Esophagus squamous epithelium (tissue), 5 donors: ENCODE measurements at places on chromosomes 12 and 14.
A peak's percentile ranks its signal among the peaks of the same experiment; 100 is the strongest.

GRCh38 chr12:87923361-87923760, 105.8 kb downstream of the C12orf50 start:
- H3K36me3 ChIP-seq: no peaks in the 10 kb centered on the region
- DNase-seq: no peak
- no peaks in the 10 kb centered on the region for H3K27me3 ChIP-seq
- H3K27ac ChIP-seq: no peak overlapping the region
- no peak overlapping the region for H3K4me3 ChIP-seq

GRCh38 chr12:7160183-7160582, 29.3 kb upstream of the PEX5 start:
- no peak overlapping the region for H3K4me3 ChIP-seq
- H3K27me3 ChIP-seq: no peaks in the 10 kb centered on the region
- no peak for DNase-seq
- peaks cover 20% of the 10 kb centered on the region for H3K36me3 ChIP-seq
- no peak overlapping the region for H3K27ac ChIP-seq

DNA sequence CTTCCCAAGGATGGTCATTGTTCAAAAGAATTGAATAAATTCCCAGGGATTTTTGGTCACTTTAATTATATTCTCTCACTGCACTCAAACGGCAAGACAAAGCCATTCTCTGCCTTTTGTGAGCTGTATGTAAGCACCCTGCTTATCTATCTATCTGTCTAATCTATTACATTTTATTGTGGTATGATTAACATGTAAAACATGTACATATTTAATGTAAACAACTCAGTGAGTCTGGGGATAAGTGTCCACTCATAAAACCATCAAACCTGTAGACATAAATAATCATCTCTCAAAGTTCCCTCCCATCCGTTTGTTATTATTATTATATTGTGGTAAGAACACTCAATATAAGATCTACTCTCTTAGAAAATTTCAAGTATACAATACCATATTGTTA, 167.1 kb downstream of the CAND1 start:
- DNase-seq: no peak
- peaks cover 15% of the 10 kb centered on the region for H3K4me1 ChIP-seq
- H3K36me3 ChIP-seq: no peaks in the 10 kb centered on the region
- H3K27me3 ChIP-seq: no peaks in the 10 kb centered on the region
- H3K27ac ChIP-seq: no peak overlapping the region
- no peak overlapping the region for H3K4me3 ChIP-seq

DNA sequence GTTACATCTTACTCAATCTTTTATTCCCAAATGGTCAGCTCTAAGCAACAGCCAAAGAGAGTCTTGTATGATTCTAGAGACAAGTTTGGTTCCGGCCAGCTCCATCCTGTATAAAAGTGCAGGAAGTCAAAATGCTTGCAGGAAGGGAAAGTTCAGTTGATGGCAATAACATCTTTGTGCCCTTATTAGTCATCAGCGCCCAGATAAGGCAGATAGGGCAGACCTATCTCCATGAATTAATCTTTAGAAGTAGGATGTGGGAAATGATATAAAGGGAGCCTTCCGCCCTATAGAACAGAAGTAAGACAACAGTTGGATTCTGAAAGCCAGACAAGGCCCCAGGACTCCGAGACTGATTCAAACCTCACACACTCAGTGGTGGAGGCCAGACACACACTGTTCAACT, 6.4 kb downstream of the GNS start:
- H3K27ac ChIP-seq: no peak overlapping the region
- peaks cover 41% of the 10 kb centered on the region for H3K36me3 ChIP-seq
- H3K27me3 ChIP-seq: no peaks in the 10 kb centered on the region
- DNase-seq: no peak
- peaks cover 3% of the 10 kb centered on the region for H3K4me1 ChIP-seq
- H3K4me3 ChIP-seq: no peak overlapping the region

GRCh38 chr14:101905614-101906013, 58.8 kb upstream of the DYNC1H1 start:
- H3K4me3 ChIP-seq: no peak overlapping the region
- H3K36me3 ChIP-seq: peaks cover 100% of the 10 kb centered on the region
- no peaks in the 10 kb centered on the region for H3K27me3 ChIP-seq
- H3K4me1 ChIP-seq: no peaks in the 10 kb centered on the region
- no peak for DNase-seq
- no peak overlapping the region for H3K27ac ChIP-seq

- H3K27ac ChIP-seq: no peak overlapping the region
- DNase-seq: no peak
- H3K4me1 ChIP-seq: peaks cover 13% of the 10 kb centered on the region
- H3K36me3 ChIP-seq: no peaks in the 10 kb centered on the region
- H3K27me3 ChIP-seq: no peaks in the 10 kb centered on the region
Measured at GRCh38 chr12:25757037-25757665, 201.3 kb upstream of the RASSF8 start.

DNA sequence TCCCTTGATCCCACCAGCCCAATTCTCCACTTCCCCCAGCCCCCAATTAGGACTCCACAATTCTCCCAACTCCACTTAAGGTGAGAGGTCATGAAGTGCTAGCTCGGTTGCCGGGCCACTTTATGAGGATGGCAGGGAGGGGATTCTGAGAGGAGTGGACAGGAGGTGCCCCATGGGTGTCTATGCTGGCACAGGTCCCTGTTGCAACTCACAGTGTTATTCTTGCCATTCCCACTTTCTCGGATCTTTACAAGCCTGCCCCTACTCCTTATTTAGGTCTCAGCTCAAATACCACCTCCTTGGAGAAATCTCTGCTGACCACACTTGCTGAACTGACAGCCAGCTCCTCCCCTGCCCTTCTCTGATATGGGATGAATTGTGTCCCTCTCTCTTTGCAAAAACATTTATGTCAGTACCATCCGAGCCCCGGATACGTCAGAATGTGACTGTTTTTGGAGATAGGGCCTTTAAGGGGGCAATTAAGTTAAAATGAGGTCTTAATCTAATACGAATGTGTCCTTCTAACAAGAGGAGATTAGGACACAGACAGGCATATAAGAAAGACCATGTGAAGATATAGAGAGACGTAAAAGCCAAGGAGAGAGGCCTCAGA, 4.2 kb upstream of the LGALS3 start:
- H3K36me3 ChIP-seq: no peaks in the 10 kb centered on the region
- no peaks in the 10 kb centered on the region for H3K27me3 ChIP-seq
- no peak overlapping the region for H3K4me3 ChIP-seq
- DNase-seq: no peak
- peaks cover 68% of the 10 kb centered on the region for H3K4me1 ChIP-seq

- peak overlapping the region; percentile 55 for H3K27ac ChIP-seq
- no peak for DNase-seq
- H3K4me3 ChIP-seq: no peak overlapping the region
- H3K27me3 ChIP-seq: no peaks in the 10 kb centered on the region
Measured at GRCh38 chr14:95518045-95518751, 1.7 kb upstream of the SYNE3 start.

DNA sequence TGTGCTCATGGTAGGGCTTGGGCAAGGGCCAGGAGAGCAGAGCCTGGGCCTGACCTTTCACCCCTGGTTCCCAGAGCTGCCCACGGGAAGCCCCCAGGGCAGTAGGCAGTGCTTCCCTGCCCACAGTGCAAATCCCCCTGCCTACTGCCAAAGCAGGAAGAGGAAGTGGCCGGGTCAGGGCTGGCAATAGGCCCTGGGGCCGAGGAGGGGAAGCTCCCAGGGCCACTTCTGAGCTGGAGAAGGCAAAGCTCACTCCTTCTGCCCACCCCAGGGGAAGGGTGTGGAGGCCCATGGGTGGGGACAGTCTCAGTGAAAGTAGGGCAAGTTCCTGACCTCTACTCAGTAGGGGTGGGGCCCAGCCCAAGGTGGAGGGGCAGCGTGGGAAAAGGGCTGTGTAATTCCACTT, 5.4 kb upstream of the NR4A1 start:
- no peaks in the 10 kb centered on the region for H3K27me3 ChIP-seq
- no peak overlapping the region for H3K4me3 ChIP-seq
- no peak for DNase-seq
- peaks cover 22% of the 10 kb centered on the region for H3K4me1 ChIP-seq

- H3K27me3 ChIP-seq: no peaks in the 10 kb centered on the region
- peaks cover 70% of the 10 kb centered on the region for H3K36me3 ChIP-seq
- H3K27ac ChIP-seq: no peak overlapping the region
- DNase-seq: no peak
- no peaks in the 10 kb centered on the region for H3K4me1 ChIP-seq
- H3K4me3 ChIP-seq: no peak overlapping the region
Measured at GRCh38 chr14:92704821-92705220, 43.6 kb downstream of the LGMN start.

DNA sequence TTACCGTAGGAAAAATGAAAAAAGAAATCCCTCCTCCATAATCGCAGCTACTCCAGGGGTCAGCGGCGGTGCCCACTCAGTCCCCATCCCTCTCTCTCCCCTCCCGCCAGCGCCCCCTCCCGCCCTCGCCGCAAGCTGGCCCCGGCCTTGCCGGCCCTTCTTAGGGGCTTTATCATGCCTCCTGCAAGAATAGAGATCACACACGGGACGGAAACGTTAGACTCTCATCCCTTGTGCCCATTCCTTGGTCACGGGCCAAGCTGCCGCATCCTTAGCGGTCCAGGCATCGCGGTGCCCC, 692 bp upstream of the COX14 start:
- H3K4me3 ChIP-seq: peak overlapping the region; percentile 13
- no peaks in the 10 kb centered on the region for H3K27me3 ChIP-seq
- H3K4me1 ChIP-seq: peaks cover 62% of the 10 kb centered on the region
- H3K36me3 ChIP-seq: no peaks in the 10 kb centered on the region
- DNase-seq: no peak
- H3K27ac ChIP-seq: peak overlapping the region; percentile 95

DNA sequence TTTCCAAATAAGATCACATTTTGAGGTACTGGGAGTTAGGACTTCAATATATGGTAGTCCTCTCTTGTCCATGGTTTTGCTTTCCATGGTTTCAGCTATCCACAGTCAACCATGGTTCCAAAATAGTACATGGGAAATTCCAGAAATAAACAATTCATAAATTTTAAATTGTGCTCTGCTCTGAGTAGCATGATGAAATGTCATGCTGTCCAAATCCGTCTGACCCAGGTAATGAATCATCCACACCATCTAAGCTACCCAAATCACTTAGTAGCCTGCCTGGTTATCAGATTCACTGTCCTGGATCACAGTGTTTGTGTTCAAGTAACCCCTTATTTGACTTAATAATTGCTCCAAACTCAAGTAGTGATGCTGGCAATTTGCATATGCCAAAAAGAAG, 197.9 kb downstream of the TMTC3 start:
- H3K27me3 ChIP-seq: no peaks in the 10 kb centered on the region
- DNase-seq: no peak
- no peak overlapping the region for H3K27ac ChIP-seq
- no peak overlapping the region for H3K4me3 ChIP-seq
- peaks cover 12% of the 10 kb centered on the region for H3K4me1 ChIP-seq

GRCh38 chr14:55752580-55753390, 172.8 kb downstream of the KTN1 start:
- H3K27me3 ChIP-seq: no peaks in the 10 kb centered on the region
- no peak for DNase-seq
- H3K27ac ChIP-seq: no peak overlapping the region
- H3K36me3 ChIP-seq: no peaks in the 10 kb centered on the region

GRCh38 chr14:52876806-52877205, 74.0 kb downstream of the FERMT2 start:
- no peaks in the 10 kb centered on the region for H3K27me3 ChIP-seq
- H3K27ac ChIP-seq: peak overlapping the region; percentile 9
- peaks cover 4% of the 10 kb centered on the region for H3K4me1 ChIP-seq
- DNase-seq: no peak

DNA sequence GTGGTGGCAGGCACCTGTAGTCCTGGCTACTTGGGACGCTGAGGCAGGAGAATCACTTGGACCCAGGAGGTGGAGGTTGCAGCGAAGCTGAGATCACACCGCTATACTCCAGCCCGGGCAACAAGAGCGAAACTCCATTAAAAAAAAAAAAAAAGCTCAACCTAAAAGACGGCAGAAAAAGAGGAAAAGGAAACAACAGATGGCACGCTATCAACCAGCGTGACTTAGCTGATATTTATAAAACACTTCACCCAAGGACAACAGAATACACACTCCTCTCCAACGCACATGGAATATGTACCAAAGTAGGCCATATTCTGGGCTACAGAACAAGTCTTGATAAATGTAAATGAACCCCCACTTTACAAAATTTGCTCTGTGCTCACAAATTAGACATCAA, 34.0 kb upstream of the CLMN start:
- H3K36me3 ChIP-seq: no peaks in the 10 kb centered on the region

DNA sequence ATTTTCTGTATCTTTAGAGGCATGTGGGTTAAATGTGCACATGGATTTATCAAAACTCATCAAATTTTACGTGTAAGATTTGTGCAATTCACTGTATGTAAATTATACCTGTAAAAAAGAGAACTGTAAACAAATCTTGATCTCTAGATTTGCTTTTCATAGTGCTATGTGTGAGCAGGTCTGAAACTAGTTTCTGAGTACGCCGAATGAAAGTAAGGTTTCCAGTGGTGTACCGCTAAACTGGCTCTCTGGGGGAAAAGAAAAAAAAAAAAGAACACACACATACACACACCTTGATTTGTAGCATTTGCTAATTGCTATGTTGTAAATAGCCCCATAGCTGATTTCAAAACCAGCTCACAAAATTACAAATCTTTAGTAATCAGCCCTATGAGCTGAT, 8.6 kb upstream of the SLC41A2 start:
- no peaks in the 10 kb centered on the region for H3K27me3 ChIP-seq
- H3K4me3 ChIP-seq: no peak overlapping the region
- no peaks in the 10 kb centered on the region for H3K36me3 ChIP-seq
- H3K27ac ChIP-seq: no peak overlapping the region

GRCh38 chr14:100348784-100349685, 25.9 kb downstream of the SLC25A47 start:
- no peaks in the 10 kb centered on the region for H3K27me3 ChIP-seq
- H3K4me1 ChIP-seq: no peaks in the 10 kb centered on the region
- H3K4me3 ChIP-seq: no peak overlapping the region

- no peaks in the 10 kb centered on the region for H3K4me1 ChIP-seq
- H3K27me3 ChIP-seq: no peaks in the 10 kb centered on the region
- H3K27ac ChIP-seq: no peak overlapping the region
- no peak for DNase-seq
- H3K36me3 ChIP-seq: no peaks in the 10 kb centered on the region
- H3K4me3 ChIP-seq: no peak overlapping the region
Measured at GRCh38 chr12:44384136-44384535, 492.0 kb downstream of the NELL2 start.

DNA sequence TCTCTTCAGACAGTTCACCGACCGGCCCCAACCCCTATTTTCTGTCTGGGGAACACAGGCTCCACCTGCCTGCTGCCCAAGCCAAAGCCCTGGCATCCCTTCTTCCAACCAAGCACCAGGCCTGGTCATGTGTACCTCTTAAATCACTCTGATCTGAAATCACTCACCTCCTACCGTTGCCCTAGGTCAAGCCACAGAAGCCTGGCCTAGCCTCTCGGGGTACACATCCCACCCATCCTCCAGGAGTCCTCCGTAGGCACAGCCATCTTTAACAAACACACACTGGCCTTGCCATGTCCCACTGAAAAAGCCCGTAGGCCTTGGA, 81.8 kb downstream of the IRF2BPL start:
- H3K36me3 ChIP-seq: no peaks in the 10 kb centered on the region
- no peak overlapping the region for H3K4me3 ChIP-seq
- DNase-seq: no peak
- peak overlapping the region; percentile 84 for H3K27ac ChIP-seq
